Kidney (tissue), 22 donors: ENCODE measurements at places on chromosomes 6 and 20. TPM values are rescaled to one million over a fixed set of nuclear protein-coding genes. Genes with fewer than 3 reads are reported as not detected.

Gene DBNDD2
- total RNA-seq, result 51.5 TPM

DNA sequence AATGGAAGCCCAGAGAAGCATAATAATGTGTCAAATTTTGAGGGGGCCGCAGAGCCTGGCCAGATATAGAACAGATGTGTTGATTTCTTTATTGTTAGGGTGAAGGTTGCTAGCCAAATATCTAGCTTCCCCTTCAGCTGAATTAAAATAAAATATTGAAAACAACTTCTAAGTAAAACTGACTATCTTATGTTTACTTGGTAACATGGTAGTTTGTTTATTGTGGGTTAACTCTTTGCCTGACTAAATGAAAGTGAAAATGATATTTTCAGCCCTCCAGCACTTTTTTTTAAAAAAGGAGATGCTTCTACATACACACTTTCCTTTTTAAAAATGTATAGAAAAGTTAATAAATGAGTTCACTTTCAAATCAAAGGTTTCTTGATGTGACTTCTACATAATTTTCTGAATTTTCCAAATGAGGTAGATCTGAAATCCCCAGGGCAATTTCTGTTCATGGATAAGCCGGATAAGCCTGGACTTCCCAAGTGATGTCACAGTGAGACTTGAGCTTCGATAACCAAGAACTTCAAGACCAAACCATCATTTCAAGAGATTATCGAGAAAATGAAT is 172.1 kb upstream of the OLIG3 start:
- no peaks in the 10 kb centered on the region for H3K4me1 ChIP-seq
- DNase-seq, result no peak
- H3K36me3 ChIP-seq, result no peaks in the 10 kb centered on the region
- no peak overlapping the region for H3K27ac ChIP-seq

Gene ZNF343
- 12.1 TPM for total RNA-seq

GRCh38 chr6:169213814-169214520 is 39.7 kb downstream of the THBS2 start:
- peak; percentile 73 for DNase-seq
- no peak overlapping the region for H3K4me3 ChIP-seq
- peak overlapping the region; percentile 81 for H3K27ac ChIP-seq
- H3K27me3 ChIP-seq, result no peaks in the 10 kb centered on the region
- no peaks in the 10 kb centered on the region for H3K4me1 ChIP-seq

GRCh38 chr20:1402149-1402548 is 9.3 kb upstream of the FKBP1A start:
- no peak overlapping the region for H3K27ac ChIP-seq
- no peak overlapping the region for H3K4me3 ChIP-seq
- no peak for DNase-seq
- no peaks in the 10 kb centered on the region for H3K4me1 ChIP-seq
- H3K36me3 ChIP-seq, result no peaks in the 10 kb centered on the region

- no peak overlapping the region for H3K4me3 ChIP-seq
- H3K27me3 ChIP-seq, result no peaks in the 10 kb centered on the region
- H3K27ac ChIP-seq, result no peak overlapping the region
- H3K36me3 ChIP-seq, result no peaks in the 10 kb centered on the region
- DNase-seq, result no peak
- H3K4me1 ChIP-seq, result no peaks in the 10 kb centered on the region
Measured at GRCh38 chr6:157677235-157677634, 145.8 kb upstream of the SNX9 start.

- H3K4me1 ChIP-seq, result peaks cover 8% of the 10 kb centered on the region
- no peak for DNase-seq
- no peak overlapping the region for H3K27ac ChIP-seq
Measured at GRCh38 chr20:5945963-5946362, 4.4 kb downstream of the TRMT6 start.

Gene BPI
- total RNA-seq, result 0.16 TPM

DNA sequence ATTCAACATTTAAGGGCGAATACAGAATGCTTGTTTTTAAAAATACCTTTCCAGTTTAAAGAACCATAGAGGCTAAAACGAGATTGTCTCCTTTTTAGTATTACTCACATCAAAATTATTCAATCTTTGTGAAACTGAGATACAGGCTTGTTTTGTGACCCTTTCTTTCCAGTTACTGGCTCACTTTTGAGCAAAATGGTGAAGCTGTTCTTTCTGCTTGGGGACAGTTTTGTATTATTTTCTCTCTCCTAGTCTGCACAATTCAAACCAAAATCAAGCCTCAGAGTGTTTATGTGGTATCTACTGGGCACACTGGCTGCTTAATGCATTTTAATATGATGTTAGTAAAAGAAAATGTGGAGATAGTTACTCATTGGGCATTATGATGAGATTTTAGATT is 36.5 kb downstream of the HIVEP1 start:
- DNase-seq, result no peak
- no peaks in the 10 kb centered on the region for H3K36me3 ChIP-seq
- H3K4me1 ChIP-seq, result no peaks in the 10 kb centered on the region
- H3K4me3 ChIP-seq, result no peak overlapping the region
- no peaks in the 10 kb centered on the region for H3K27me3 ChIP-seq

DNA sequence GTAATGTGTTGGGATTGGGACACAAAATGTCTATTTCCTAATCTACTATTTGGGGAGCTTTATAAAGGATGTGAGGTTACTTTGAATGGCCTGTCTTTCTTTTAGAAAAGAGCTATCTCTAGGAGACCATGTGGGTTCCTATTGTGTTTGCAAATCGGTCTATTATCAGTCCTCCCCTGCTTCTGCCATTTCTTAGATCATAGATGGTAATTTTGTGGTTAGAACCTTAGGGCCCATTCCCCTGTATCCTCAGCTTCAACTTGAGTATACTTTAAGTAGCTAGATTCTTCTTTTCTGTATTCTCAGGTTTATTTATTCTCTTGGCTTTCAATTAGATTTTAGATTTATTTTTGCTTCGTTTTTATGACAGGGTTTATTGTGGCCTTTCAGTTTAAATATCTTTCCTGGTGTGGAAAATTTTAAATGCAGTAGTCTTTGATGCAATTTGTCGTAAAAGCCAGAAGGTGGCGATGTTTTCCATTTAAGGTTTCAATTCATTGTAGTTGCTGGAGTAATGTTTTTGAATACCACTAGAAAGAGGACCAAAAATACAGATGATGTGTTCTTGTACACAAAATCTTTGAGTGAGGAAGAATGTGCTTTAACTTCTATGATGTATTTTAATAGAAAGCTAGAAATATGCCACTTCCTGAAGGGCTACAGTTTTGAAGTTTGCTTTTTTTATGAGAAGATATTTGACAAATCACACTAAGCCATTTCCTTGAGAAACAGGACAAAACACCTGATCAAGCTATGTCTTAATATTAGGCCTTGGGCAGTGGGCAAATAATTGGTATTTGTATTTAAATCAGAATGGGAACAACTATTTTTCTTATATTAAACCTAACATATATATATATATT is 20.3 kb downstream of the TBPL1 start:
- DNase-seq, result peak; percentile 73
- H3K4me1 ChIP-seq, result peaks cover 2% of the 10 kb centered on the region
- H3K36me3 ChIP-seq, result no peaks in the 10 kb centered on the region
- no peak overlapping the region for H3K27ac ChIP-seq

DNA sequence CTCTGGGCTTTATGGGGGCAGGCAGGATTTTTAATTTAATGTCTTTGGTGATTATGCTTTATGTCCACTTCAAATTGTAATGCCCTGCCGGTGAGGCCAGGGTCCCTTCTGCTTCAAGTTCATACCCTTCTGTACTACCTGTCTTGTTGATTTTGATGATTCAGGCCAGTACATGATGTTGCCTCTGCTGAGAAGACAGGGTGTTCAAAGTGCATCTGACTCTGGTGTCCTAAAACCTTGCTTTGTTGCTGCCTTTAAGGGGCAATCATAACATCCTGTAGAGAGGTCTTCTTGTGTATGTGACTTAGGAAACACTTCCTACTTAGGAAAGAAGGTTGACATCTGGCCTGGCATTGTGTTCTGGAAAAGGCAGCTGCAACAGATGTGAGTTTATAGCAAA is 113.2 kb downstream of the TMEM170B start:
- H3K4me3 ChIP-seq, result no peak overlapping the region
- no peaks in the 10 kb centered on the region for H3K27me3 ChIP-seq
- H3K36me3 ChIP-seq, result no peaks in the 10 kb centered on the region

DNA sequence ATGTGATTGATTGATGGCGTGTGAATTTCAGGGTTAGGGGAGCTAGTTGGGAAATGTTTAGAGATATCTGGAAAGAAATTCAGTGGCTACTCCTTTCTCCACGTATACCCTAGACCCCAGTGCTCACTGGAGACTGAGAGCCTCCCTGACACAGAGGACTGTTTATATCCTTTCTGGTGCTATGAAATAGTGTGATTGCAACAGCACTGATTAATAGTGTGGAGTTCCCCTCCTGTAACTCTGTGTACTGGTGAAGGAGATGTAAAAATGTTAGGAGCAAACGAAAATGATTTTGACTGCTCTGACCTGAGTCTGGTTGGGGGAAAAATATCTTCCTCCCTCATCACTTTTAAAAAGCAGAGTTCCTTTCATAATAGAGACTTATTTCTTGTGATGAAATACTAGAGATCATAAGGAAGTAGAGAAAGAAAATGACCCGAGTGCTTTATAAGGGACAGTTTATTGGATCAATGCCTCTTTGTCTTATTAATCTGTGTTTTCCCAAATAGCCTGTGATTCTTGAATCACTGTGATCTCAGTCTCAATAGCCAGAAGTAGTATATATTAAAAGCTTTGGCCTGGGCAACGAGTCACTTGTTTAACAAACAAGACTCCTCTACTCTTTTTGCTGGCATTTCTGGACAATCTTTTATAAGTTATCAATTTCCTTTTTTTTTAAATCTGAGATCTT is 92.3 kb downstream of the RNF182 start:
- no peak overlapping the region for H3K27ac ChIP-seq
- no peaks in the 10 kb centered on the region for H3K4me1 ChIP-seq
- no peak for DNase-seq
- H3K27me3 ChIP-seq, result no peaks in the 10 kb centered on the region
- no peaks in the 10 kb centered on the region for H3K36me3 ChIP-seq

DNA sequence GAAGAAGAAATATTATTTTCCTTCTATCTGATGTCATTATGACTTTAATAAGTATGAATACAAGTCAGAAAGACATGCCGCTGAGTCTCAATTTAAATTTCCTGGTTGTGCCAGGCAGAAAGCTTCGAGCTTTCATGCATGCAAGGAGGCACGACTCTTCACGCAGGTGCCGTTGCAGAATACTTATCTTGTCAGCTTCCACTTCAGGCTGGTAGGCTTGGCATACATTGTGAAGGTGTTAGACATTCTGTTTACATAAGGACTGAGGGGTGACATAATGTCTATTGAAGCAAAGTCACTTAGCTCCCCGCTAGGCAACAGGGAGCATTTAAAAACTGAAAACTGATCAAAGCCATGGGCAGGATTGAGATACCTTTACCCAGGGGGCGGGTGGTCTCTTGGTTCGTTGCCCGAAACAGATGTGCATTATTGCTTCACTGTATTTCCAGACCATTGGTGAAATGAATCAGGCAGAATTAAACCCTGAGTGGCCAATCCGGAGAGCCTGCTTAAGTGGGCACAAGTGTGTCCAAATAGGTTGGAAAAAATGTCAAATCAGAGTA is 16.4 kb downstream of the BMP6 start:
- H3K4me1 ChIP-seq, result no peaks in the 10 kb centered on the region
- no peaks in the 10 kb centered on the region for H3K27me3 ChIP-seq
- no peak overlapping the region for H3K27ac ChIP-seq
- H3K36me3 ChIP-seq, result no peaks in the 10 kb centered on the region
- H3K4me3 ChIP-seq, result no peak overlapping the region
- no peak for DNase-seq

DNA sequence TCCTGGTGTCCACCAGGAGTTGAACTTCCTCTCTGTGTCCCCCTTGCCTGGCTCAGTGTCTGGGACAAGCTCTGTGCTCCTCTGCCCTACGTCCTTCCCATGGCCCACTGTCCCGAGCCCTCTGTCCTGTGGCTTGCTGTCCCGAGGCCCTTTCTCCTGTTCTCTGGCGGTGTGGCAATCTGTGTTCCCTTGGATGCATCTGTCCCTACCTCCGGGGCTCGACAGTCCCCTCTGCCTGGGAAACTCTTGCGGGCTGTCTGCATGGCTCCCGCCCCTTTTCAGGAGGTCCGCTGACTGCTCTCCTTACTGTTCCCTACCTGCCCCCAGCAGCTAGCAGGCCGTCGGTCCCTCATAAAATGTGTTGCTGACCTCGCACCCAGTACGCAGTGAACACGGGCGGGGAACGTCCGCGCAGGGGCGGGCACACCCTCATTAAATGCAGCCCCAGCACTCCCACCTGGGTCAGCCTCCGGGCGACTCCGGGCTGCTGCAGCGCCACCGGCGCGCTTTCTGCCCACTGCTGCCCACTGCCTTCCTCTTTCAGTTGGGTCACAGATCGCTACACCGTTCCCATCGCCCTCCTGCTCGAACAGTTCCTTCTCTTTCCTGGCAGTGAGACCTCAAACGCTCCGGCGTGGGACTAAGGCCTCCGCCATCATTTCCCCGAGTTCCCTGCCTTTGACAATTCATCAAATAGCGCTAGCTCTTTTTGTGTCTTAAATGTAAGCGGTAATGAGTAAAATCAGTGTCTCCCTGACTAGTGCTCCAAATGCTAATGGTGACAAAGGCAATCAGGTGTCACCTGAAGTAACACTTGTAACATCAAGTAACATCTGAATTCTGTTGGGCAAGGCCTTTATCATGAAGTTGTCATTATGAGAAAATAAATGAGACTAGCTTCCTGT is 60.5 kb downstream of the RSPH3 start:
- H3K4me3 ChIP-seq, result peak overlapping the region; percentile 33
- no peaks in the 10 kb centered on the region for H3K4me1 ChIP-seq
- H3K27me3 ChIP-seq, result no peaks in the 10 kb centered on the region
- H3K27ac ChIP-seq, result no peak overlapping the region

DNA sequence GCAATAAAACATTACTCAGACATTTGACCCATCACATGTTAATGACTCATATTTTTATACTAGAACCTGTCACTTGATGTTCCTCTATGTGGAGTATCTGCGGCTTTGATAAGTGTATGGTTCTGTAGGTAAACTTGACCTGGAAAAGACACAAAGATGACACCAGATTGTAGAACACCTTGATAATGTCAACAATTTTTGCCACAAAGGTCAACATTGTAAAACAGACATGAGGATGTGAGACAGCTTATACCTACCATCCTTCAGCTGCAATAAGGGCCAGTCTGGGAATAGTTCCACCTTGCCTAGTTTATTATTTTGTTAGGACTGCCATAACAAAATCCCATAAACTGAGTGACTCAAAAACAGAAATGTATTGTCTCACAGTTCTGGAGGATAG is 202.4 kb downstream of the LMBRD1 start:
- no peak for DNase-seq
- H3K27ac ChIP-seq, result no peak overlapping the region
- H3K36me3 ChIP-seq, result no peaks in the 10 kb centered on the region
- H3K27me3 ChIP-seq, result no peaks in the 10 kb centered on the region
- no peak overlapping the region for H3K4me3 ChIP-seq

Gene GPR6
- not detected for total RNA-seq
